ENCODE measurements at places on chromosomes 4 and X.

GRCh38 chrX:136183917-136184316 lies 36.6 kb downstream of the FHL1 start:
- DNase-seq = peak; percentile 54

DNA sequence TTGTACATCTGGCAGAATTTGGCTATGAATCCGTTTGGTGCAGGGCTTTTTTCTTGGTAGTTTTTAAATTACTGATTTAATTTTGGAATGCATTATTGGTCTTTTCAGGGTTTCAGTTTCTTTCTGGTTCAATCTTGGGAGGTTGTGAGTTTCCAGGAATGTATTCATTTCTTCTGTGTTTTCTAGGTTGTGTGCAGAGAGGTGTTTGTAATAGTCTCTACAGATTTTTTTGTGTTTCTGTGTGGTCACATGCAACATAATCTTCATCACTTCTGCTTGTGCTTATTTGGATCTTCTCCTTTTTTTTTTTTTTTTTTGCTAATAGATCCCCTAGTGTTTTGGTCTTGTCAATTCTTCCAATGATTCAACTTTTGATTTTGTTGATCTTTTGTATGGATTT lies 77.6 kb downstream of the FAAH2 start:
- DNase-seq = no peak

- no peak for DNase-seq
These were observed 2.2 kb upstream of the PLXNB3 start for GRCh38 chrX:153761863-153762262.

DNA sequence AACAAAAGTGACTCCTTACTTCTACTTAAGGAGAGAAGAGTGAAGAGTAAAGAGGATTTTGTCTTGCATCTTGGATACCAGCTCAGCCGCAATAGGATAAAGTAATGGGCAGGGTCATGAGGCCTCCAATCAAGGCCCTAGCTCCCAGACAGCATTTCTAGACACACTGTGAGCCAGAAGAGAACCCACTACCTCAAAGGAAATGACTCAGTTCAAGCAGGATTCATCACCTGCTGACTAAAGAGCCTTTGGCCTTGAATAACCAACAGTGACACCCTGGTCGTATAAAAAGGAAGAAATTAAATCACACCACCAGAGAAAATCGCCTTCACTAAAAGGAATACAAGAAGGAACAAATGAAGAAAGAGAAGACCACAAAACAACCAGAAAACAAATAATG lies 416.1 kb downstream of the PCDH18 start:
- no peak for DNase-seq

- no peak for DNase-seq
These were observed 12.1 kb upstream of the SLAIN2 start for GRCh38 chr4:48329193-48329592.

DNA sequence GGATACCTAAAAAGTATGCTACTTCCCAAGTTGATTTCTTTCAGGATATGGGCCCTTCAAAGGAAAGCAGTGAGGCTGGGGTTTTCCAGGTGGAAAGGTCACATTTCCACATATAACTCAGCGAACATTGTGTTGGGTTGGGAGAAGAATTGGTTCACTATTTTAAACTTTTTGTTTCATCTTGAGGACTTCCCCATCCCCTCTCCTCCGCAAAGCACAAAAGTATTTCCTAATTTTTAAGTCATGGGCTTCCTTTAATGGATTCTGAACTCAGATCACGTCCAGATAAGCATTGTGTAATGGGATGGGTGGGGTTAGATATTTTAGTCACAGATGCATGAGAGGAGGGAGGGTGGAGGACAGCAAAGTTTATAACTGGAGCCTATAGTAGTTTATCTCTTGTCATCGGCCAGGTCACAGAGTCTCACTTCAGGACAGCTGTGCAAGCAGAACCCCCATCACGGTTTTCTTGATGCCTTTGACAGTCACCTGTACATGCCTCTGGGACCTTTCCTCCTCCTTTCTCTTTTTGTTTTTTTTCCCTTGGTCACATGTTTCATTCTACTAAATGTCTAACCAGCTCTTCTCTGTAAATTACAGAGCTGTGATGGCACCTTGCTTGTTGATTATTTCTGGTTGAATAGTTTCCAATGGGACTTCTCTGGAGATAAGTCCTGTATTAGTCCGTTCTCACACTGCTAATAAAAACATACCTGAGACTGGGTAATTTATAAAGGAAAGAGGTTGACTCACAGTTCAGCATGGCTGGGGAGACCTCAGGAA lies 115.4 kb downstream of the PTTG2 start:
- DNase-seq = no peak

DNA sequence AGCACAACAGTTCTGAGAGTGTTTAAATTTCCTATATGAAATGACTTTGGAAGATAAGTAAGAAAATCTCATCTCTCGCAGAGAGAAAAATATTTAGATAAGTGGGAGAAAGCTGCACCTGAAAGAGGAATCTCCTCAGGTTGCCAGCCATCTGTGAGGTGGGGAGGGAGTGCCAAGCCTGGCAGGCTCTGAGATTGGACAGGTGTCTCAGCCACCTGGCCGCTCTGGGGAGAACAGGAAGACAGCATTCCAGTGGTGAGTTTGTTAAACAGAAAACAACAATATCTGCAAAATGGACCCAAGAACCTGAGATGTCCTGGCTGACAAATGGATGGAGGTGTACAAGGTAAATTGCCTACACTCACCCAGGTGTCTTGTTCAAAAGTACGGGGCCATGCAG lies 31.3 kb downstream of the EMCN start:
- no peak for DNase-seq

DNA sequence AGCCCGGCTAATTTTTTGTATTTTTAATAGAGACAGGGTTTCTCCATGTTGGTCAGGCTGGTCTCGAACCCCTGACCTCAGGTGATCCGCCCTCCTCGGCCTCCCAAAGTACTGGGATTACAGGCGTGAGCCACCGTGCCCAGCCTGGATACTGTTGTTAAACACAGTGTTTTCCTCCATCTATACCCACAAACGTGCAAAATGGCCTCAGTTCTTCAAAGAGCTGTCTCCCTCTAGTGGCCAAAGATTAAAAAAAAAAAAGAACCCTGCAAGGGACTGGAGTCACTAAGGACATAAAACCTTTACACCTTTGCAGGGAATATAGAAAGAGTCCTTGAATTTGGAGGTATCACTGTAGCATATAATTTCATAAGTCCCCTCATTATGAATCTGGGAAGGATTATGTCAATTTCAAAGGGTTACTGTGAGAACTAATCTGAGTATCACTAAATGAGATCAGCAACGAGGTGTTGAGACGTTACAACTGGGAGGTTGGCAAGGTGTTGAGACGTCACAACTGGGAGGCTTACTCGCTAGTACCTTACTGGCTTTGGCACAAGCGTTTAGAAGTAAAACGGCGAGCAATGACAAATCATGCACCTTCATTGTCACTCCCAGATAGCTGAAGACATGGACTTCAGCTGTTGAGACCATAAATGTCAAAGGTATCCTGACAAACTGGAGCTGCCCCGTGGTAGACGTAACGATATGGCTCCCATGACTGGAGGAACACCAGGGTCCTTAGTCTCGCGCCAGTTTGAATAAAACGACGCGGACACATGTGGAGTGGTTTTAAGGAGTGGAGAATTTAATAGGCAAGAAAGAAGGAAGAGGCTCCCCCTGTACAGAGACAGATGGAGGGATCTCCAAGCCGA lies 33.4 kb upstream of the ENPP6 start:
- no peak for DNase-seq

GRCh38 chrX:148960060-148960459 lies 459.6 kb downstream of the AFF2 start:
- DNase-seq = no peak

DNA sequence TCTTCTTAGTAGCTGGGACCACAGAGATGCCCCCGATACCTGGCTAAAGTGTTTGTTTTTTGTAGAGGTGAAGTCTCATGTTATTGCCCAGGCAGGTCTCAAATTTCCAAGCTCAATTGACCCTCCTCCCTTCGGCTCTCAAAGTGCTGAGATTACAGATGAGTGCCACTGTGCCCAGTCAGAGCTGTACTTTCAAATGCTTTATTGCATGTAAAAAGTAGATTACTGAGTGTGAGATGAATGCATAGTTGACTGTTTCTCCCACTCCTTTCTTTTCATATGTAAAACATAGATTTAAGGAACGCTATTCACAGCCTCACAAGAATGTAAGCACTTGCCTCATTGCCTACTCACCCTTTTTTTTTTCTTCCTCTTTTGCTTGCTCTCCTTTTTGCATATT lies 984.4 kb upstream of the PABPC4L start:
- no peak for DNase-seq

- no peak for DNase-seq
These were observed 752 bp upstream of the ATP6AP2 start for GRCh38 chrX:40579900-40580536.

DNA sequence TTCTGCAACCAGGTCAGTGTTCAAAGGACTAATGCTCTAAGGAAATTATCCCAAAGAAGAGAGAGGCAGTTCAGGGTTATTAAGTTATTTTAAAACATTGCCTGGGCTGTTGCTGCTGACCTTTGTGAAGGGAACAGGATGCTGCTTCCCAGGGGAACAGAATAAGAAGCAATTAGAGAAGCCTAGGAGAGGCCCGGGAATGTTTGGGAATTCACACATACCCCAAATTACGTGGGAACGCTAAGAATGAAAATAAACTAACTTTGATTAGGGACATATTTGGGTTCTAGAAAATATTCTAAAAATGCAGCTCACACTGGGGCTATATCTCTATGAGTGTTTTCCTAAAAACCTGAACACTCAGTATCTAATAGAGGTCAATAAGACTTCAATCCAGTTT lies 243.1 kb upstream of the FTHL17 start:
- no peak for DNase-seq

DNA sequence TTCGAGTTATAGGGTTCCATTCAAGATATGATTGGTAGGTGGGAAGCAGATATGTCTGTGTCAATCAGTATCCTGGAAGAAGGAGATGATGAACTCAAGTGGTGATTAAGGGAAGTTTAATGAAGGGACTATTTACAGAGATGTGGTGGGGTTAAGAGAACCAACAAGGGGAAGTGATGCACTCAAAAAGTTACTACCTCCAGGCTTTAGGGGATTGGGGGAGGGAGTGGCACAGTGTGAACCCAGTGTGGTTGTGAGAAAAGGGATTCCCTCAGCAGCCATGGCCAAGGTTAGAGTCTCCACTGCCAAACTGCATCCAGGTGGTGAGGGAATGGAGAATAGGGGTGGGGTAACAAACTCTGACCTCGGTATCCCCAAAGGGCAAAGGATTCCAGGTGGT lies 27.9 kb downstream of the PKD2 start:
- DNase-seq = no peak

GRCh38 chr4:101850698-101851097 lies 60.2 kb downstream of the BANK1 start:
- DNase-seq = no peak

- DNase-seq = no peak
These were observed 228.1 kb upstream of the PRPS2 start for GRCh38 chrX:12563121-12563520.

GRCh38 chrX:154051201-154051810 lies 31.6 kb upstream of the IRAK1 start:
- DNase-seq = peak; percentile 26

- no peak for DNase-seq
These were observed 87.4 kb upstream of the KCTD8 start for GRCh38 chr4:44535981-44536380.

DNA sequence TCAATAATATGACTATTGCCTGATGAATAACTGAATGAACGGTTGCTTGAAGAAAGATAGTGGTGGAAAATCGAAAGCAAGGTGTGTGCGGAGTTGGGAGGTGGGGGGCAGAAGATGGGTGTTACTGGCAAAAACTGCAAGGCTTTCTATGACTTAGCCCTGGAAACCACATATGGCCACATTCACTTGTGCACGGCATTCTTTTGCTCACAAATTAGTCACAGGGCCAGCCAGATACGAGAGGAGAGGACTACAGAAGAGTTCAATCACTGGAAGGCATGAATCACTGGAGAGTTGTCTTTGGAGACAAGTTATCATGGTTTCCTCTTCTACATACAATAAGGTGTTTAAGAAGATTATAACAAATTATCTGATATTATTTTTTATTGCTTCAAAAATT lies 626.5 kb upstream of the CPEB2 start:
- DNase-seq = no peak

DNA sequence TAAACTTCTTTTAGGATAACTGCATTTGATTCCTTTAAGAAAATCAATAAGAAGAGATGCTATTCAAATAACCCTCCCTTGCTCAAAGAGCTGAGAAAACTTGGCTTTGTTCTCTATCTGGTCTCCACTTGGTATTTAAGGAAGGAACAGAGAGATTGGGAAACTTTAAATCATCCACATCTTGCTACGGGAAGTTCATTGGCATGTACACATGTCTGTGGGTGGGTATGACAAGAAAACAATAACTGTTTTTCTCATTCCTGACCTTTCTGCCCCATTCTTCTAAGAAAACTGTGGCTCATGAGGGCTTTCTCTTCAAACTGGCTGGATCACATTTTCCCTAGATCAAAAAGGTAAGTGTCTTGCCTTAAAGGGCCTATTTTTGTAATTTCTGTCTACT lies 6.0 kb downstream of the SEL1L3 start:
- DNase-seq = no peak

DNA sequence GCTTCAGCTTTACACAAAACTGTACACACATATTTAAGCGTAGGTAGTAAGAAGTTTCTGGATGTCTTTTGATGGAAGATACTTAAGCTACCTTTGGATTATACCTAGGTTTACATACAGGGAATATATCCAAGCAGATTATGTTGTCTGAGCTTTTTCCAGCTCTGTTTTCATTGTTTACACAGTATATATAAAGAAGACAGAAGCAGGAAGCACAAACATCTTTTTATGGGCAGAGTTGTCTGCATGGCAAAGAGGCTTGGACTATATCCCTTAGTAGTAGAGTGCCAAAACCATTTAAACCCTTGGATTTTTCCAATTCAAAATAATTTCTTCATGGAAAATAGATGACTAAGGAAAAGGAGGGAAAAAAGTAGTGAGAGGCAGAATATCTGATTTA lies 329.4 kb upstream of the AGA start:
- no peak for DNase-seq
